ENCODE measurements at places on chromosomes 11 and 22.

DNA sequence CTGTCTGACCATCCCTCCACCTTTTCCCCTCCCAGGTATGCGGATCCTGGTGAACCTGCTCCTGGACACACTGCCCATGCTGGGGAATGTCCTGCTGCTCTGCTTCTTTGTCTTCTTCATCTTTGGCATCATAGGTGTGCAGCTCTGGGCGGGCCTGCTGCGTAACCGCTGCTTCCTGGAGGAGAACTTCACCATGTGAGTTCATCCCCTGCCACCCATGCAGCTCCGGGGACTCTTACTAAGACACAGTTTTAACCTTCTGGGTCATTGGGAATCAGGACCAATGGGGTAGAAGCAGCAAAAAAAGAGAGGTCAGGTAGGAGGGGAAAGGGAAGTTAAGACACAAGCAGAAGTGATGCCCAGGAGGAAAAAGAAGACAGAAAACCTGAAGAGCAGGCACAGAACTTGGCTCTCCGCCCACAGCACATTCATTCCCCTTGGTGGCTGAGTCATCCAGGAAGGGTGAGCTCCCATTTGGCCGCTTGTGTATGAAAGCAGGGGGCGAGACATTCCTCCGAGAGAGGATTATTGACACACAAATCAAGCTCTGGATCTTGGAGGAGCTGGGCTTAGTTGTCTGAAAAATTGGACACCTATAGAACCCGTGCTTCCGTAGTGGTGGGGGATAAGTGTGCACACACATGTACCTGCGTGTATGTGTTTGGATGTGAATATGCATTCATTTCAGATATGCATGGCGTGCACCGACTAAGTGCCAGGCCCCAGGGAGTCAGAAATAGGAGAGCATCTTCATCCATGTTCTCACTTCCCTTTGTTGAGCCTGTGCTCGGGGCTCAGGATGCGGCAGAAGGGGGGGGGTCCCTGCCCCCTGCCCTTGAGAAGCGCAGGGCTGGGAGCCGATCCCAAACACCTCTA, 64.2 kb downstream of the CACNA1I start:
- DNase-seq = no peak

- no peak for DNase-seq
Measured at GRCh38 chr11:19389787-19390303, 149.1 kb upstream of the E2F8 start.

DNA sequence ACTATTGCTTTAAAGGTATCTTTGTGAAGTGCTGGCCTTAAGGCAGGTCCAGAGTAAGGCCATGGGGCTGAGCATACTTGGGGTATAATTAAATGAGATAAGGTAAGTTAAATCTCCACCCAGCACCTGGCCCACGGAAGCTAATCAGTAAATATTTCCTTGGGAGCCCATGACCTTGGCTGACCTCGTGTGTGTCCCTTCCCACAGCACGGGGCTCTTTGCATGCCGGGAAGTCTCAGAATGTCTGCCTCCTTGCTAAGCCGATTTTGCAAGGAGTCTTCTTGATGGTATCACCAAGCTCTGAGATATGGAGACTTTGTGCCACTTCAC, 46.5 kb downstream of the ADM start:
- no peak for DNase-seq

DNA sequence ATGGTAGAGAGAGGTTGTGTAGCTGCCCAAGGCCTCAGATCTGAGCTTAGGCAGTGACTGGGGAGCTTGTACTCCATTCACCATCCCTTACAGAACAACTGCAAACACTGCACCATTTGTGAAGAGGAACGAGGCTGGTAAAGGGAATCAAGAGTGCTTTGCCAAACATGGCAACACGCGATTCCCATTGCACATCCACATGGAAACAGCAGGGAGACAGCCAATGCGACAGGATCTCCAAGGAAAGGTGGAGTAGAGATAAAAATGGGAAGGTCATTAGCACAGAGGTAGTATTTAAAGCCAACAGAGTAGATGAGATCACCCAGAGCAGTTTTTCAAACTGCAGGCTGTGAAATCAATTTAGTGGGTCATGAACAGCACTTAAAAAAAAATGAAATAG, 42.0 kb downstream of the TCF20 start:
- DNase-seq = no peak

- DNase-seq = no peak
Measured at GRCh38 chr22:39177456-39177775, 24.9 kb upstream of the CBX7 start.

GRCh38 chr11:16912692-16913111, 101.5 kb downstream of the PLEKHA7 start:
- DNase-seq = no peak

DNA sequence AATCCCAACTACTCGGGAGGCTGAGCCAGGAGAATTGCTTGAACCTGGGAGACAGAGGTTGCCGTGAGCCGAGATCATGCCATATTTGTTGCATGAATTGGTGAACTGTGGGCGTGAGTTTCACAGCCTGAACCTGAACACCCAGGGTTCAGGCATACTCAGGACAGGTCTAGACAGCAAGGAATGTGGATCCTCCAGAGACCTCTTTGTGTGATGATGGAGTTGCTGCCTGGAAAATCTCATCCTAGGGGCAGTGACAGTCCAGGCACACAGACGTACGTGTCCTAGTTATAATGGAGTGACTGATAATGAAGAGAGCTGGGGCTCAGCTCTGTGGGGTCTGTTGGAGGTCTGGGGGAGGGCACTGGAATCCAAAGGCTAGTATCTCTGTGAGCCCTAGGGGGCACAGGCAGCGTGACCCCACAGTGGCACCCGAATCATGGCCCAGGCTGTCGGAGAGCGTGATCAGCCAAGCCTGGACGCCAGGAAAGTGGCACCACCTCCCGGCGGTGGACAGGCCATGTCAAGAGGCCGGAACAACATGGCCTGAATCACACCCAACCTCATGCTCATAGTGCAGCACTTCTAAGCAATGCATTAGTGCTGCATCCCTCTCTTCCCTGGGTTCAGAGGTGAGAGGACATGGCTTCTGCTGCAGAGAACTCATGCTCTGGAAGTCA, 31.7 kb downstream of the RIBC2 start:
- no peak for DNase-seq

- DNase-seq = no peak
Measured at GRCh38 chr11:41306431-41306830, 153.0 kb downstream of the LRRC4C start.

DNA sequence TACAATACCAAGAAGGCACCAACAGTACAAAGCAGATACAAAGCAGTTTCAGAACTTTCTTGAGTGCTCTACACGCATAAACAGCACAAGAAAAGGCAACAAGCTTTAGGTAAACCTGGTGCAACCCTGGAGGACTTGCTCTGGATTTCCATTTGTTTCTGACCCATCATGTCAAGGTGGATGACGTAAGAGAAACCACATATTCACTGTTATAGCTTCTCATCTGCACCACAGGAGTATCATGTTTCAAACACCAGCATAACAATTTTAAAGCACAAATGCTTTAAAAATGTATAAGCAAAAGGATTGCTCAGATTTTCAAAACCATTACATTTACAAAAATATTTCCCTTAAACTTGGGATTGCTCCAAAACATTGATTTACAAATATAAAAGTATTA, 25.0 kb upstream of the YPEL1 start:
- DNase-seq = no peak

- DNase-seq = no peak
Measured at GRCh38 chr11:61642162-61642561, 38.0 kb upstream of the DAGLA start.

- no peak for DNase-seq
Measured at GRCh38 chr11:117903505-117904382, 25.5 kb downstream of the TMPRSS13 start.

DNA sequence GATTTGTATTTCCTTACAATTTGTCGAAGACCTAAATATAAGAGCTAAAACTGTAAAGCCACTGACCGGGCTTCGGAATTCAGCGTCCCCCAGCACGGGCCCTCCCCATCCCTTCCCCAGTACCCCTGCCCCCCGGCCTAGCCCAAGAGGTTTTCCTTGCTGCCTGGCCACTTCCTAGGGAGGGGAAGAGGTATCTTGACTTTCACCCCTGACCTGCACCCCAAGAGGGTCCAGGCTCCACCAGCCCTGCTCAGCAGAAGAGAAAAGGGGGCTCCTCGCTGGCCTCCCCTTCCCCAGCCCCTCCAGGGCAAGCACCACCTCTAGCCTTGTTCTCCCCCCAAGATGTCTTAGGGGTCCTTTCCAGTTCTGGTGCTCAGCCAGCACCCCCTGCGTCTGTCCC, 26.1 kb upstream of the CARS1 start:
- DNase-seq = no peak

DNA sequence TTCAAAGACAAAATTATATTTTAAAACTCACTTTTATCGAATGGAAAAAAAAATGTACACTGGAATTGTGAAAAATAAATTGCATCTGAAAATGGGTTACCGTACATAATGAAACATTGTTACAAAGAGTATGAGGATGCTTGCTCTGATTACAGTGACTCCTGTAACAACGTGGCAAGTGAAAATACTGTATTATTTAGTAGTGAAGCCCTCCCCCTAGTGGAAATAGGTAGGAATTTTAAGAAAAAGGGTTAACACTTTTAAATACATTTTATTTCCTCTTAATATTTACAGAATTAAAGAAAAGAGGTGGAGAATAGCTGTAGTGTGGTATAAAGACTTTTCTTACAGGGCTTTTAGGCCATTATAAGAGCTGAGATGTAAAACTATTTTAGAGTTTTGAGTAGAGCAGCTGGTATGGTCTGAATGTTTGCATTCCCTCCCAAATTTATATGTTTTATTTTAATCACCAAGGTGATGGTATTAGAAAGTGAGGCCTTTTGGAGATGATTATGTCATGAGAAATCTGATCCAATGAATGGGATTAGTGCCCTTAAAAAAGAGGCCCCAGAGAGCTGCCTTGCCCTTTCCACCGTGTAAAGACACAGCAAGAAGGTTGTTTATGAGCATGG, 25.2 kb downstream of the FAM76B start:
- DNase-seq = no peak

DNA sequence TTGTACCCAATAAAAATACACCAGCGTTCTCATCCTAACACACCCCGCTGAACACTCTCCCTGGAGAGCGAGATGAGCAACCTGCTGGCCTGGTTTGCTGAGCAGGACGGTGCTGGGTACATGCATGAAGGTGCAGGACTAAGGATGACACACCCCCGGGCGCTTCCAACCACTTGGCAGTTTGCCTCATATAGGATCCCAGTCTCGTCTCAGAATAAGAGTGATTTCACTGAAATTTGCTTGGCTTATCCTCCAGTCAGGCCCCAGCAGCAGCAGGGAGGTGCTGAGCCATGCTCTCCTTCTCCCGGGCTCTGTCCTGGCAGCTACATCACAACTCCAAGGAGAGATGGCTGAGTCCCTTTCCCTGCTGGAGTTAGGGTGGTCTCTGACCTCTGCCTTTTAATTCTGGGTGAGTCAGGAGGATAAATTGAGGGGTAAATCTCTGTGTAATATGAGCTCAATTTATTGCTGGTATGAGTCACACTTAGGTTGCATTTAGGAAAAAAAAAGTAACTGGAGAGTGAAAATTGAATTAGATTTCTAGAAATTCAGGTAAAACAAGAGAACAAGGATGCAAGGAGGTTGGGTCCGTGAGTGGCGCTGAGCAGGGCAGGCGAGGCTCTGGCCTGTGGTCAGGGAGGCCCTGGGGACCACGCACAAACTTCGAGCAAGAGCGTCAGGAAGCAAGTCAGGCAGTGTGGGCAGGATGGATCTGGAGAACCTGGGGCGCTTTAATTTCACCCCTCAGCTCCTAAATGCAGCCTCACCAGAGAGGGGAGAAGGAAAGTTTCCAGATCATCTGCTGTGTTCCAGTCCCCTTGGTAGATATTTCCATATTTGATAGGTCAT, 974.0 kb downstream of the TBC1D22A start:
- DNase-seq = no peak

DNA sequence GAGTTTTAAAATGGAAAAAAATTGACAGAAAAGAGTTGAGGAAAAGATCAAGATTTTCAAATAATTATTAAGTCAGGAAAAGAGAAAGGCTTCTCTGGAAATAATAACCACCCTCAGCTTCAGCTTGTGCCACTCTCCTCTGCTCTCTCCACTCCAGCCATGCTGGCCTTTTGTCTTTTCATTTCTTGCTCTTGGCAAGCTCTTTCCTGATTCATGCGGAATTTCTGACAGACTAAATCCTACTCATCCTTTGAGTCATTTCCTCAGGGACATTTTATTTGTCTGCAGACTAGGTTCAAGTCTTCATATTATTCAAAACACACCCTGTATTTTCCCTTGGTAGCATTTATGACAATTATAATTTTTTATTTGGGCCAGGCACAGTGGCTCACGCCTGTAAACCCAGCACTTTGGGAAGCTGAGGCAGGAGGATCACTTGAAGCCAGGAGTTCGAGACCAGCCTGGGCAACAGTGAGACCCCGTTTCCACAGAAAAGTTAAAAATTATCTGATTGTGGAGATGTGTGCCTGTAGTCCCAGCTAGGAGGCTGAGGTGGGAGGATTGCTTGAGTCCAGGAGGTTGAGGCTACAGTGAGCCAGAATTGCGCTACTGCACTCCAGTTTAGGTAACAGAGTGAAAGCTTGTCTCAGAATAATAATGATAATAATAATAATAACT, 7.8 kb upstream of the P4HA3 start:
- no peak for DNase-seq

GRCh38 chr22:50194037-50194805, 6.6 kb upstream of the SELENOO start:
- DNase-seq = no peak

DNA sequence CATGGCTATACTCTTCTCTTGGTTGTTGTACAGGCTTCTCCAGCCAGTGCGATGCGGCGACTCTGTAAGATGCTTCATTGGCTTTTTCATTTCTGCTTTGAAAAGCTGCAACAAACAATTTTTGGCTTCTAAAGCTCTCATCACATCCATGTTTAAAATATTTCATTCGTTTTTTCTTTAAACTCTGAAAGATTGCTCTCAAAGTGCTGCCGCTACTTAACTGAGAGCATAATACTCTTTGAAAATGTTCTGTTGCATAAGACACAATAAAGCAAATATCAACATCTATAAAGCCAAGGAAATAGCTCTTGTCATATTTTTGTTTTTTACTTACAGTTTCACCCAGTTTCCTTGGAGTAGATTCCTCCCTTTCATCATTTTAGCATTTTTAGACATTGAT, 468.3 kb downstream of the TBC1D22A start:
- DNase-seq = no peak

DNA sequence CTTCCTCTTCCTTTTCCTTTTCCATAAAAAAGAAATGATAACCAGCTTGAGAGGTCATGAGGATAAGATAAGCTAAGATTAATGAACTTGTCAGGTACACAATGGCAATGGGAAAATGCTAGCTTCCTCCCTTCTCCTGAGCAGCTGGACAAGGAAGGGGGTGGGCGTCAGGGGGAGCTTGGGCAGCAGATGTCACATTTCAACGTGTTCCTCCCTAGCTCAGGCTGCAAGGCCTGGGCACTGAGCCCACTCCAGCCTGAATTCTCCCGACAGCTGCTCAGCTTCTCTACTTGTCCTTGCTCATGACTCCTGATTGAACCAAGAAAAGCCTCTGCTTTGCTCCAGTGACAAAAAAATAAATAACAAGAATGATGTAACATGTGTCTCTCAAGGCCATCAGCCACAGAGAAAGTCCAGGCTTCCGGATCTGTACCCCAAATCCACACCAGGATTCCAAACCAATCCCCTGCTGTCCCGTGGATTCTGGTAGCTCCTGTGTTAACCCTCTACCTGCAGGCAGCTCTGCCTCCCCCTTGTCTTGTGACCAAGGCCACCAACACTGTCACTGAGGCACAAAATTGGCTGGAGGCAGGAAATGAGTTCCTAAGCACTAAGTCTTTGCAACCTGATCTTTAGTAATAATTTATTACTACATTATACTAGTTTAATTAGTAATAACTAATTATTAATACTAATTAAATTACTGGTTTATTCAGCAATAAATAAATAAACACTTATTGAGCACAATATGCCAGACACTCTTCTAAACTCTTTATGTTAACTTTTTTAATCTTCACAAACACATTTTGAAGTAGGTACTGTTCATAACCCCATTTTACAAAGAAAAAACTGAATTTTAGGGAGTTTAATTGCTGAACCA, 146.5 kb downstream of the CCDC34 start:
- DNase-seq = no peak

Measured in activated CD8-positive, alpha-beta memory T cell treated with anti-CD3 and anti-CD28 coated beads for 1 hour (primary cell).